ENCODE measurements at places on chromosomes 4 and X.

DNA sequence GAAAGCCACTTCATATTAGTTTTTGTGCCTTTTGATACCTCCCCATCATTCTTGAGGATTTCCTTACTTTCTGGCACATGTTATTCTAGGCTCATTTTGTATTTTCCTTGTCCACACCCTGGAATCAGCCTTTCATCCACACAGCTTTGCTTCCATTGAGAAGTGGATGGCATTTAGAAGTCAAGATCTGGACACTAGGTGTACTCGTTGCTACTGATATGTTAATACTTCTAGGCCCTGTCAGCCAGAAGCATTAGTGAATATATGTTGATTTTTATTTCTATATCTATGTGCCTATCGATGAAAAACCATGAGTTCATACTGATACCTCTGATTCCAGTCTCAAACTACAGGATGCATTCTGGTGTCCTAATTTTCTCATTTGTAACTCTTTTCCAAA is 73.2 kb downstream of the ARHGAP24 start:
- DNase-seq: peak; percentile 4

GRCh38 chr4:176437756-176438155 is 118.0 kb downstream of the SPCS3 start:
- peak; percentile 2 for DNase-seq

DNA sequence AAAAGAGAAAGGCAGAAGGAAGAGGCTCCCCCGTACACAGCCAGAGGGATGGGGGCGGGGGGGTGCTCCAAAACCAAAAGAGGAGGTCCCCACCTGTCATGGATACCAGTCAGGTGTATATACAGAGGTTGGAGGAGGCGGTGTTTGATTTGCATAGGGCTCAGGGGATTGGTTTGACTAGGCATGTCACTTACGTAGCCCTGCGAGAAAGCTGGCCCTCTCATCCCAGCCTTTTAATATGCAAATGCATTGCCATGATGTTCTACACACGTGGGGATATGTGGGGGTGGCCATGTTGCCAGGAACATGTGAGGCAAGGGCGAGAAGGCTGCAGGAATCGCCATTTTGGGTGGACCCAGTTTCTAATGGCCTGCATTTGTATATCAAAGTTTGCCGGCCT is 38.6 kb downstream of the TMEM150C start:
- DNase-seq: no peak

DNA sequence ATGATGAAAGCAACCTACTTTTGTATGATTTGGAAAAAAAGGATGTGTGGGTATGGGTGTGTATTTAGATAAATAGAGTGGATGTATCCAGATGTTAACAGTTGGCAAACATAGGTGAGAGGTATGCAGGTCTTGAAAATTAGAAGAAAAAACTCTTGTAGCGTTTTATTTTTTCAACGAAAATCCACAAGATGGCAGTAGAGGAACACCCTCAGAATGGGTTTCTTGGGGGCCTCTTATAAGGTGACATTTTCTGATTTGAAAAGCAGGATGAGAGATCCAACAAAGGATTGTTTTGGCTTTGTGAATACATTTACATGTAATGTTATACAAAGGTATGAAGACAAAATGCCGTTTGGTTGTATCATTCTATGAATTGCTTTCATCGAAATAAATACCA is 68.3 kb downstream of the FMR1NB start:
- DNase-seq: peak; percentile 34

- no peak for DNase-seq
Observed at GRCh38 chrX:130482871-130483270, 81.1 kb downstream of the RBMX2 start.

- no peak for DNase-seq
Observed at GRCh38 chr4:140450352-140450751, 22.9 kb upstream of the CLGN start.

- DNase-seq: no peak
Observed at GRCh38 chrX:132022198-132022966, 720 bp upstream of the STK26 start.

- DNase-seq: no peak
Observed at GRCh38 chr4:7295197-7295910, 103.0 kb downstream of the SORCS2 start.

DNA sequence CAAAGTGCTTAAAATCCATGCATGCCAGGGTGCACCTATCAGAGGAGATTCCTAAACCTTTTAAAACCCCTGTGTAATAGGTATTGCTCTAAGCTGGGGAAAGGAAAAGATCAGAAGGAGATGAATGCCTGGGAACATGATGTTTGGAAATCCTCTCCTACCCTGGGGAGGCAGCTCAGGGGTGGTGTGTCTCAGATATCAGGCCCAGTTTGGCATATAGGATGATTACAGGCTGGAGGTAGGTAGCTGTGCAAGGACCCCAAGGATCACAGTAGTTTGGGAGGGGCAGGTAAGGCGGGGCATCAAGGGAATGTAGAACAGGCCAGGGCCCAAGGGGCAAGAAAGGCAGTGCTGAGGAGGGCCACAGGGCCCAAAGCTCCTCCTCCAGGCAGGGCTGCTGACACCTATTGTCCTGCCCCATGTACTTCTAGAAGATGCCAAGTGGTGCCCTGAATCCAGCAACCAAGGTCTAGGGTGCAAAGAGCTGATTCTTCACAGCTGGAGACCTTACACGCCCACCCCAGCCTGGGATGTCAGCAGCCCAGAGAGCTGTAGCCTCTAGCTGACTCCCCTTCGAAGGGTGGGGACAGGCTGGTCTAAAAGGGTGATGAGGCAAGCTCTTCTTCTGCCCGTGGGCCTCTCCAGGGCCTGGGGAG is 17.6 kb downstream of the SASH3 start:
- DNase-seq: no peak

DNA sequence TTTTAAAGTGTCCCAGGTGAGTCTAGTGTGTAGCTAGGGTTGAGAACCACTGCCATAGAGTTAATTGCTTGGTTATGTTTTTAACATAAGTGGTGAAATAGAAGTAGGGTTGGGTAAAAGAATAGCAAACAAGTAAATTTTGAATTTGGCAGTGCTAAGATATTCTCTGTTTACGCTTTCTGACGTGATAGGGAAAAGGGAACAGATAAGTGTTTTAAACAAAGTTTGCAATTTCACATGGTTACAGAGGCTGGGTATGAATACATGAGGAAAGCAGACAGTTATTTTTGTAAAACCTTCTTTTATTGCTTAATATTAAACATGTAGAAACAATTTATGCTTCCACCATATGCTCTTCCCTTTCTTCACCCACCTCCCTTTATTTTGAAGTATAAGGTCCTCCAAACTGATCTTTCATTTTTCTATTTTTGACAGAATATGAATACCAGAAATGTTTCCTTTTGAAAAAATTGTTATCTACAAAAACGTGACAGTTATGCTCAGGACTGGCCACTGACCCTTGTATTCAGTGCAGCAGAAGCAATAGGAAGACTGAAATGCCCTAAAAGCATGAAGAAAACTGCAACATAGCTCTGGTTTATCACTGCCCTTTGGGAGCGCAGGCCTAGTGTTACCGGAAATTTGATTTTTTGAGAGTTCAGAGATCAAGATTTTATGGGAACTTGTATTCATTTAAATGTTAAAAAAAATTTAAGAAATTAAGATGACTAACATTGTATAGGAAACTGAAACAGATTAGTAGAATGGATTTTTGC is 214.4 kb upstream of the ARSJ start:
- no peak for DNase-seq

- DNase-seq: no peak
Observed at GRCh38 chr4:1974840-1975239, 33.9 kb downstream of the NELFA start.

- DNase-seq: peak; percentile 30
Observed at GRCh38 chrX:40104985-40105834, 7.5 kb upstream of the BCOR start.

DNA sequence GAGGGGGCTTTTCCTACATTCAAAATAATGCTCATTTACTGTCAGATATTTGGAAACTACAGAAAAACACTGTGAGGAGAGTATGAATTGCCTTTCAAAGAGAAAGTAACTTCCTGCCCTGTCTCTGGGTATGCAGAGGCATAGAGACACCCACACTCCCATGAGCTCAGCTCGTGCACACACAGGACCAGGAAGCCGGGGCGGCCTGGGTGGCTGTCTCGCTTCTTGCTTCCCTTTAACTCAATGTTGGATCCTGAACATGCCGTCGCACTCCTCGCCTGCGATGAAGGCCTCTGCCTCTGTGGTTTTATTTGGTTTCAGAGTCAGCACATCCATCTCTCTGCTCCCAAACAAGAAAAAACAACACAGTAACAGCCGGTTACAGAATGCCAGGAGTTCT is 40.1 kb upstream of the GPR78 start:
- no peak for DNase-seq

DNA sequence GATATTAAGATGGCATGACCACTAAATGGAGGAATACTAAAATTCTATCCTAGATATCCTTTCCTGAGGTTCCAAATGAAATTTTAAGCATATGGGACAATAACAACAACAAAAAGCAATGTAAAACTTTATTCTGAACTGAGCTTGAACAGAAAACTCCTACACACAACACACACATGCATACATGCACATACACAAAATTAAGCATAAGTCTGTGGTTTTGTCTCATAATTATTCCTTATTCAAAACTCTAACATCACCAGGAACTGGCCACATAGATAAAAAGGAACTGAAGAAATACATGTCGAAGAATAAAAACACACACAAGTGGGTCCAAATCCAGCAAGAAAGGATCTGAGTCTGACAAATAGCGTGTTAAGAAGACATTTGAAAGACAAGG is 168.0 kb downstream of the COX18 start:
- DNase-seq: no peak

GRCh38 chr4:139901531-139902320 is 236.1 kb downstream of the MGST2 start:
- DNase-seq: peak; percentile 60

DNA sequence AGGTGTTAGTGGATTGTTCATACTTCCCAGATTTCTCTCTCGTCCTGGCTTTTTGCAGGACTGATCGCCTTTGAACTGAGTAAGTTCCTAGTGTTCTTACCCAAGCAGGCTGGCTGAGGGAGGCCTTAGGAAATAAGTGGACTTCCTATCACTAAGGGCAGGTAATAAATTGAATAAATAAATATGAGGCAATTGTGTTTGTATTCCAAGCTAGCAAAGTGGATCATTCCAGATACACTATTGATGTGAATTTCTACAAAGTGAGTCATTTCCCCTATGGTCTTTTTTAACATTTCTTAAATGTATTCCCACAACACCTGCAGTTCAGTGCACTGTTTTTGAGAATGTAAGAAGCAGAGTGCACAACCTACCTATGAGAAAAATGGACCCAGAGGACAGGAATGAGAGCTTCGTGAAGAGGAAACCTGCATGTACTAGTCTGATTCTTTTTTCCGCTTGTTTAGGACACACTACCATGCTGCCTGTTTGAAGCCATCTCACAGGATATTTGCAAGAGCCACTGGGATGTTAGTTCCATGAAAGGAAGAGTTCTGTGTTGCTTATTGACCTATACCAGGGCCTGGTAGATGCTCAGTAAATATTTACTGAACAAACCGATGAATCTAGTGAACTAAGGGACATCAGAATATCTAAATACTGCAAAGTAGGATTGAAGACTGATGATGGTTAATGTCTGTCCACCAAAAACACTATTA is 29.0 kb upstream of the SMAD1 start:
- no peak for DNase-seq

DNA sequence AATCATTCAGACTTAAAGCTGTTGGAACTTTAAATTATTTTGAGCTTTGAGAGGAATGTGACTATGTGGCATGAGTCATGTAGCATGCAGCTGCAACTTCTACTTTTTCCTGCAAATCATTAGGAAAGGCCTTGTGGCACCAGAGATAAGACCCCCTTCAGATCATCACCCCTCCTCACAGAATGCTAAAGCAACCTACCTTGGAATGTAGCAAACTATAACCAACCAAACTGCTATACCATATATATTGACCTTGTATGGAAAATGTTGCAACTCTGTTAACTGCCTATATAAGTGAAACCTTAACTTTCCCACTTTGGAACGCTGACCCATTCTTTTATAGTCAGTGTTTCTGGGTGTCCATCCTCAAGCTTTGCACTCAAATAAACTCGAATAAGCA is 32.0 kb downstream of the ATXN3L start:
- DNase-seq: peak; percentile 91

- DNase-seq: peak; percentile 73
Observed at GRCh38 chr4:53914313-53915016, 149.9 kb downstream of the CHIC2 start.

DNA sequence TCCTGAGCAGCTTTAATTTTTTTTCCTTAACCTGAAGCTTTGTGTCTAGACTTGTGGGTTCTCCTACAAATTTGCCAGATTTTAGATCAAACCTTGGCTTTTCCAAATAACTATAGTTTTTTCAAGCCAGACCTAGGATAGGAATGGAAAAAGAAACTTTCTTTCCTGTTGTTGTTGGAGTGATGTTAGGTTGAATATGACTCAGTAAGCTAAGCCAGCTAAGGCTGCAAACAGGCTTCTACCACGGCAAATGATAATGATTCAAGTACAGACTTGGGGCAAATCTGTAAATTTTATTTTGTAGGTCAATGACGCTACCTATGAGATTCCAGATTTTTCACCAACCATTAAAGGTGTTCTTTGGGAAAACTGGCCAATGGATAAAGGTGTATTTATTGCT is 45.6 kb downstream of the WDR19 start:
- no peak for DNase-seq

GRCh38 chr4:114495471-114495928 is 103.1 kb upstream of the UGT8 start:
- no peak for DNase-seq

GRCh38 chr4:130393231-130393630 is 1297.3 kb downstream of the C4orf33 start:
- peak; percentile 39 for DNase-seq

DNA sequence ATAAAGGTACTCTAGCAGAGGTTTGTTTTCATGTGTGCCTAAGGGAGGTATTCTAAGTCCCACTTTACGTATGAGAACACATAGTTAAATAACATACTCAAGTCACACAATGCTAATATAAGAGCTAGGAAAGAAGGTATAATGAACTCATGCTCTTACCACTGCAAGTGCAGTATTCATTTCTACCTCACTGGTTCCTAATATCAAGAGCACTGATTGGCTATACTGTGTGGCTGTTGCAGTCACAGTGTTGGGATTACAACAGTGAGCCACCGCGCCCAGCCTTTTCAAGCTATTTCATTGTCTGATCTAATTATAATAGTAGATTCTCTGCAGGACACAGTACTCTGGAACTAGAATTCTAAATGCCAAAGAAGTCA is 84.0 kb downstream of the PDS5A start:
- no peak for DNase-seq

DNA sequence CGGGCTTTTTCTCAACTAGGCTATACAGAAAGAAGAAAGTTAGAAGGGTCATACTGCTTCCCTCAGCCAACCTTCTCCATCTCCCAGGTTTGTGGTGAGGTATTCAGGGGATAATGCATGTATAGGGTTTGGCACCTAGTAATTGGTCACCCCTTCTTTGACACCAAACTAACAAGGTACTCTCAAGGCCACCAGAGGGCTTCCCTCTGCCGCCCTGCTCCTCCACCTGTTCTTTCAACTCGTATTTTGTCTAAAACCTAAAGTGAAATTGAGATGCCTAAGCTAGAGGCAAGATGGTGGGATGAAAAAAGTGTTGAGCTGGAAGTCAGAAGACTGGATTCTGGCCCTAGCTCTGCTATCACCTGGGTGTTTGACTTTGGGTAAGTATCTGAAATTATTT is 22.0 kb downstream of the CT47C1 start:
- no peak for DNase-seq

GRCh38 chr4:168656946-168657473 is 160.2 kb downstream of the PALLD start:
- no peak for DNase-seq

- DNase-seq: no peak
Observed at GRCh38 chrX:23666282-23666681, 1.0 kb upstream of the PRDX4 start.

GRCh38 chrX:54496936-54497335 is 902 bp upstream of the FGD1 start:
- DNase-seq: no peak

Data from fibroblast of skin of abdomen (primary cell).